ENCODE measurements at places on chromosomes 7 and 10. TPM values are rescaled to one million over a fixed set of nuclear protein-coding genes. Genes with fewer than 3 reads are reported as not detected.

The PAX4 gene
- total RNA-seq = not detected

The TLL2 gene
- total RNA-seq = 1.1 TPM

The FAM25A gene
- total RNA-seq = not detected

The NAT16 gene
- total RNA-seq = 1.5 TPM

The EPHA1 gene
- 6.2 TPM for total RNA-seq

The EXOC6 gene
- total RNA-seq = 15.2 TPM

The CCL26 gene
- total RNA-seq = not detected

The NRBF2 gene
- 16.9 TPM for total RNA-seq

The KLF14 gene
- 0.11 TPM for total RNA-seq

The OGDHL gene
- total RNA-seq = 1.9 TPM

The NUDT1 gene
- total RNA-seq = 15.3 TPM

Data from motor neuron (in vitro differentiated cells).